ENCODE measurements at places on chromosomes 12 and 14.
A peak's percentile ranks its signal among the peaks of the same experiment; 100 is the strongest.

GRCh38 chr12:94596596-94596995 lies 53.8 kb downstream of the TMCC3 start:
- DNase-seq: no peak

- DNase-seq: no peak
Measured at GRCh38 chr12:131066207-131066885, 112.6 kb downstream of the ADGRD1 start.

DNA sequence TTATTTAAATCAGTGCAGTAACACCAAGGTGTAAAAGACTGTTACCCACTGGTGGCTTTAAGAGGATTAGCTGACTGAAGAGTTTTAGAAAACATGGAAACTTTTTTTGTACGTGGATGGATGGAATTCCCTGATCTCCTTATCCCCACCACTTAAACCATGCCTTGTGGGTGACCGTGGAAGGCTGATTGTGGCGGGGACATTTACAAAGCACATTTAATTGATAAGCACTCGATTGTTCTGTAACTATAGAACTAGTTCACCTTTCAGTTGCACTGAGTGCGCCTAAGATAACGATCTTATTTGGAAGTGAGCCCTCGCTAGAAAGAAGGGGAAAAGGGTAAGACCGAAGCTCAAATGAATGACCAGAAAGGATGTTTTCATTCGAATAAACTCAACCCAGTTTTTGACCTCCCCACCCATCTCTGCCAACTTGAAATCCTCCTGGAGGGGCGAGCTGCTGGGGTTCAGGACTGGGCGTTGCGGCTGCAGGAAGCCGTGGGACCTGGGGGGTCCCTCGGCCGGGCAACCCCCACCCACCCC lies 688 bp upstream of the RASSF3 start:
- no peak for DNase-seq

DNA sequence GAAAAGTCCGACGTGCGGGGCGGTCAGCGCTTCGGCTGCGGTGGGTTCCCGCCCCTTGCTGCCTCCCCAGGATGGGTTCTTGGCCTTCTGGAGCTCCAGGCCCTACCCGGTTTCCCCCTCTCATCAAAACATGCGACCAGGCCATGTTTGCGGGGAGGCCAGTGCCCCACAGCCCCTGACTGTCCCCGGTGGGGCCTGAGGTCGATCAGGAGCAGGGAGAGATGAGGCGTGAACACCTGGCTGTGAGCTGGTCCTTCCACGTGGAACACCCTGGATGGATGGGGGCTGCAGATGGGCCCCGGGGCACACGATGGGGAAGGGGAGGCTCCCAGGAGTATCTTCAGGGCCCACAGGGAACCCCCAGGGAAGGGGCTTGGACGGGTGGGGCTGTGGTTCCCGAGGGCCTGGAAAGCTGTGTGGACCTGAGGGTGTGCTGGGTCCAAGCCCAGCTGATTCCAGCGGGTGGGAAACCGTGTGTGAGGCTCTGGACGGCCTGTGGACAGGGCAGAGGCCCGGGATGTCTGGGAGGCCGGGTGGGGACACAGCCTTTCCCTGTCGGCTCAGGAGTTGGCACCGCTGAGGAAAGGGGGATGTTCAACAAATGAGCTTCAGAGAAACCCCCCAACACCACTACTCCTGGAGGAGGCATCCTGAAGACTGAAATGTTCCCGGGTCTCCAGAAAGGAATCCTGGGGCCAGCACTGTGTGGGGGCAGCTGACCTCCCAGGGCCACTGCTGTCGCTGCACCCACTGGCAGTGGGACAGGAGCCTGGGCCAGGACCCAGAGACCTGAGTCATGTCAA lies 187.0 kb upstream of the C14orf180 start:
- no peak for DNase-seq

- DNase-seq: no peak
Measured at GRCh38 chr12:127590868-127591267, 676.1 kb upstream of the TMEM132C start.

DNA sequence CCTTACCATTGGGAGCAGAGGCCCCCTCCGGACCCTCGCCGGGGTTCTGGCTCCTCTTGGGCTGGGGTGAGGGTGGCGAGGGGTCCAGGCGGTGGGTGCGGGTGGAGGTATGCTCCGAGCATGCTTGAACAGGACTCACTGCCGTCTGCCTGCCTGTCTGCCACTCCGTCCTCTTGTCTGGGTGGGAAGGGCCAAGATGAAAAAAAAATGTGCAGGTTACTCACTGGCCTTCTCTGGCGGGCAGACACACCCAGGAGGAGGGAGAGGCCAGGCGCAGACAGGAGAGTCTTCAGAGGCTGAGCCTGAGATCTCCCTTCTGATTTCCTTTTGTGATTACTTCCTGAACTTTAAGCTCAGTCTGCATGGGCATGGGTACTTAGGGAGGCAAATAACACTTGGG lies 76.1 kb downstream of the STON2 start:
- DNase-seq: peak; percentile 35
